ENCODE measurements at places on chromosomes 5 and 9.

DNA sequence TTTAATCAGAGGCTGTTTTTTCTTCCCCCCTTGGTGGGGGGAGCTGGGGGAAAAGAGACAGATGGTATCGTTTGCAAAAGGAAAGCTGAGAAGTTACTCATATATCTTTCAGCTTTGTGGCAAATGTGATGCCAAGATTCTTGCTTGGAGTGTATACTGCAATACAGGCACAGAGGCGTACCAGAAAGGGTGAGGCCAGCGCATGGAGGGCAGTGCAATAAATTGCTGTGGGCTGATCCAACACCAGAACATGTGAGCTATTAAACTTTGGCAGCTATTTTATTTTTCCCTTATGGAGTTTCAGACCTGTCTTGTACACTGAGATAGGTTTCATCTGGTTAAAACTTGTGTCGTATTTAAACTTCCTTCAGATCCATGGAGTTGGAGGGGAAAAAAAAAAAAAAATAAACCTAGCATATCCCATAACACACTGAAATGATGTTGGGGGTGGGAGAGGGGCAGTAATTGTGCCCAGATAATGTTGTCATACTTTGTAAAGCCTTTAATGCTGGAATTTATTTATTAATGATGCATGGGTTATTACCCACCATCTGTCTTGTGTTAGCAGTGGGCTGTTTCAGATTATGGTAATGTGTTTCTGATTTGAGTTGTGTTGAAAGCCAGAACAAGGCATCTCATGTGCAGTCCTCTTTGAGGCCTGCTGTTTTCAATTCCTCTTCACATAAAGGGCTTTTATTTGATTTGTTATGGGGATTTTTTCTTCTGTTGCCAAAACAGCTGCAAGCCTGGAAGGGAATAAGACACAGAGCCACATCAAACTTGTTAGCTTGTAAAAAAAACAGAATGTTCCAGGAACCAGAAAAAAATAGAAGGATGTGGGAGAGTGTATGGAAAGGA, 891.3 kb downstream of the TLE1 start:
- peak; percentile 78 for DNase-seq

DNA sequence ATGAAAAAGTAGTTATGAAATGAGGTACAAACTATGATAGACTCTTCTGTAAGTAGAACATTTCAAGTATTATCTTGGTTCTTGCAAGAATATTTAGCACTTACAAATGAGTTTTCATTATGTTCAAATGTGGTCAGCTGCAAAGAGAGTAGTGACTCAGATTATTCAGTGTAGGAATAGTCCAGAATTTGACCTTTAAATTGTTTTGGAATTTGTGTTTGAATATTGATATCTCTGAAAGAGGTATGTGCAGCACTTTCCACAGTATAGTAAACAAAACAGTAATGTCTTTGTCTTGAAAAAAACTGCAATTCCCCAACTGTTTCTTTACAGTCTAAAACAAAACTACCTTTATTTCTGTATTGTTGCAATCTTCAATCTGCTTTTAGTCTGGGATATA, 56.1 kb downstream of the WDR70 start:
- no peak for DNase-seq

DNA sequence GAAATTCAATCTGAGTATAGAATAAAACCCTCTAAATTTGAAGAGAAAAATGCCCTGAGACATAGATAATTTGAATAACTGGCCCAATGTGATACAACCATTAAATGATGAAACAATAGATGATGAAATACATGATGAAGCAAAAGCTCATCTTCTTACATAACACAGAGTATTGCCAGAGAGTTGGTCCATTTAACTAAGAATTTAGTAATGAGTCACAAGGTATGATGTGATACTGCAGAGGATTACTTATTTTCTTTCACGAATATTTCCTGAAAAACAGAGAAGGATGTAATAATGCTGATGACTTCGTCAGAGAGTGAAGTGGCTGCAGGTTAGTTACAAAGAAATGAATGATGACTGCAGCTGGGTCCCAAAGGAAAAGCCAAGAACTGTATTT, 379.3 kb downstream of the CDH12 start:
- DNase-seq: no peak

- DNase-seq: no peak
These were observed 123.4 kb downstream of the GDNF start for GRCh38 chr5:37716405-37716804.

DNA sequence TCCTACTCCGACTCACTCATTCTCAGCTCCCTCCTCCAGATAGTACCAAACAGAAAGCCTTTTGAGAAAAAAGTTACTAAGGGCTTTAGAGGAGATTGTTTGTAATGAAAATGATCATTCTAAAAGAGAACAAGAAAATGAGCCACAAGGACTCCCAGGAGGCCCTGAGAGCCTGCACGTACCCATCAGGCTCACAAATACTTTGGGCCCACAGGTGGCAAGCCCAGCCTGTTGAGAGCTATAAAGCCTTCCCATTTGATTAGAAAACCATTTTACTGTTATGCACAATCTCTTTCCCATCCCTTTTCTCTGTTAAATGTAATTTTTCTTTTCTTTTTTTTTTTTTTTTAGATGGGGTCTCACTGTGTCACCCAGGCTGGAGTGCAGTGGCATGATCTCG, 136.1 kb downstream of the LHFPL2 start:
- DNase-seq: no peak

DNA sequence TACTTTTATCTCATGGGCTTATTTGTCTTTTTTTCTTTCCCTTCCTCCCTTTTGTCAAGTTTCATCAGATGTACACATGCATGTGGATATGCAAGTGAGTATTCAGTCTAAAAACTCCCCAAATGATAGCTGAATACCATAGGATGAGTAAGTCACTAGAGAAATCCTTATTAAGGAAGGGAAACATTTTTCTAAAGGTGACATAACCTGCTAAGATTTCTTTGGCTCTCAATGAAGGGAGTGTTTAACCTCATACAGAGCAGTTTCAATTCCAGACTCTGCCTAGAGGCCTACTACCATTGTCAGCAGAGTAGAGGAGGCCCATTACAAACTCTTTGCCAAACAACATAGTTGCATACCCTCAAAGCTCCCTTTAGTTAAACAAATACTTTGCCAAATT, 192.4 kb downstream of the ARHGEF28 start:
- no peak for DNase-seq

DNA sequence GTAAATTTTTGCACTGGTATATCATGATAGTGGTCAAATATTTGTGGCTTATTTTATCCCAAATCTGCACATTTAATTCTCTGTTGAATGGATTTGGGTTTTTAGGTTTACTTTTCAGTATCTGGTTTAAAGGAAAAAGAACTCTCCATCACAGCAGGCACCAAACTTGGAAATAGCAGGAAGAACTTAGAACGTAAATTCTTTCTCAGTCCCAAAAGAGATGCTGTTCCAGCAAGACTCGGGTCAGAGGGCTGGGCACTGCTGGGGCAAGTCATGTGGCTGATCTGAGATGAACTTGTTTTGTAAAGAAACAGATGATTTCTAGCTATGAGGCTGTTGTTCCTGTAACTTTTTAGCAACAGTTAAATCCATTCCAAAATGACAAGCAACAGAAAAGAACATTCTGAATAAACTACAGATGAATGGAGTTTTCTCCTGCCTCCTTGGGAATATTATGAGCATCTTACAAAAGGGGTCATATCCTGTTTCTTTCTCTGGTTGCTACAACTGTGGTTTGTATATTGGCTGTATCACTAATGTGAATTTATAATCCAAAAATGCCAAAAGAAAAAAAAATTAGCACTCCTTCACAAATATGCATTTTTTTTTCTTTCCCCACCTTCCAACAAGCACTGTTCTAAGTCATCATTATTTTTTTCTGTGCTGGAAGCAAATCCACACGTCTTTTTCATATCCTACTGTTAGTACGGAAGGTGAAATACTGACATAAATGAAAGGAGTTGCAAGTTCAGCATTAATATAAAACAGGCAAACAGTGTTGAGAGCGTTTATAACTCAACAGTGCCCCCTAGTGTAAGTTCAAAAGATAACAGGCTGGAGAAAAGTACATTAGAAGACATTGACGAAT, 31.1 kb downstream of the OR2K2 start:
- peak; percentile 81 for DNase-seq

DNA sequence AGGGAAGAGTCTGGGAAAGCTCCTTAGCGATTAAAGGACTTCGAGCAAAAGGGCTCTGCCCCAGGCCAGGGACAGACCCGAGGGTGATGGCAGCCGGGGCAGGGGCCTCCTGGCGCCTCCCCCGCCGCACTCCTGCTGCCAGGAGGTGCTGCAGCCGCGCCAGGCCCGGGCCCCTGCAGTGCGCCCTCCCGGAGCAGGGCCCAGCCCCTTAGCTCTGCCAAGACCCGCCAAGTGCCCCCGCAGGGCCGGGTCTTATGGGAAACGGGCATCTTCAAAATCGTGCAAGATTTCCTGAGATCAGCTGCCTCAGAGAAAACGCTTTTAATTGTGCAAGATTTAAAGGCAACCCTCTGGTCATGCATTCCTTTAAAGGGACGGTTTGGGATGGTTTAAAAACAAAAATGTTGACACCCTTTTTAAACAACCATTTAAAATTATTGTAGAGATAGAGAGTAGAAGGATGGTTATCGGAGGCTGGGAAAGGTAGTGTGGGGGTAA, 52.4 kb downstream of the CDC14B start:
- peak; percentile 68 for DNase-seq

- DNase-seq: no peak
These were observed 212.0 kb downstream of the DMRT2 start for GRCh38 chr9:1261879-1262766.

DNA sequence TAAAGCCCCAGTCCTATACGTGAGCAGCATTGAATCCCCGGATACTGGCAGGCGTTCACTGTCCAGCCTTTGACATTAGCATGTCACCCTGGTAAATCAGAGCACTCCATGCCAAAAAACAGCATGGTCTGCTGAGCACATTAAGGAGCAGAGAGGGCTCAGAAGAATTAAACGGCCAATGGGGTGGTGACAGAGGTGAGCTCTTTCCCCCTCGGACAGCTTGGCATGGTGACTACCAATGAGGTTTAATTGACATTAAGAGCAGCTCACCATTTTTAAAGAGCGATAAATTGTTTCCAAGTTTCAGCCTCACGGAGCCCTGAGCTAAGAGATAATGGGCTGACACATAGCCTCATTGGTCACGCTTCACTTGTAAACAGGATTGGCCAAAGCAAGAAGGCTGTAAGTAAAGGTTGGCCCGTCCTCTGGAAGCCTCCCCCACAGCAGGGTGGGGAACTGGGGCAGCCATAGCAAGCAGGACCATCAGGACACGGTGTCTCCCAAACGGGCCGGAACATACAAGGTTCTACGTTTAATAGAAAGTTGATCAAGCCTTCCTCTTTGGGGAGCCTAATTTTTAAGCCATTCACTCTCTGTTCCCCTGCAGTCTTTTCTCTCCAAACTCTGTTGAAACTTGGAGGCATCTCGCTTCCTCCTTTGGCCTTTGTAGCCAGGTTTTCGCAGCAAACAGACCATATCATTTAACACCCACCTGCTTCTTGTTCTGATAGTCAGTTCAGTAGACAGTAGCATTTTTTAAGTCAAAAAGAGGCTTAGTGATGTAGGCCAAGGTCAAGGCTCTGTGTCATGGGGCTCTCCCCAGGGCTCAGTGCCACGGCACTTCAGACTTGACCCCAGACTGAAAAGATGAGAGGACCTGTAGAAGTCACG, 25.9 kb downstream of the QRFP start:
- DNase-seq: no peak

DNA sequence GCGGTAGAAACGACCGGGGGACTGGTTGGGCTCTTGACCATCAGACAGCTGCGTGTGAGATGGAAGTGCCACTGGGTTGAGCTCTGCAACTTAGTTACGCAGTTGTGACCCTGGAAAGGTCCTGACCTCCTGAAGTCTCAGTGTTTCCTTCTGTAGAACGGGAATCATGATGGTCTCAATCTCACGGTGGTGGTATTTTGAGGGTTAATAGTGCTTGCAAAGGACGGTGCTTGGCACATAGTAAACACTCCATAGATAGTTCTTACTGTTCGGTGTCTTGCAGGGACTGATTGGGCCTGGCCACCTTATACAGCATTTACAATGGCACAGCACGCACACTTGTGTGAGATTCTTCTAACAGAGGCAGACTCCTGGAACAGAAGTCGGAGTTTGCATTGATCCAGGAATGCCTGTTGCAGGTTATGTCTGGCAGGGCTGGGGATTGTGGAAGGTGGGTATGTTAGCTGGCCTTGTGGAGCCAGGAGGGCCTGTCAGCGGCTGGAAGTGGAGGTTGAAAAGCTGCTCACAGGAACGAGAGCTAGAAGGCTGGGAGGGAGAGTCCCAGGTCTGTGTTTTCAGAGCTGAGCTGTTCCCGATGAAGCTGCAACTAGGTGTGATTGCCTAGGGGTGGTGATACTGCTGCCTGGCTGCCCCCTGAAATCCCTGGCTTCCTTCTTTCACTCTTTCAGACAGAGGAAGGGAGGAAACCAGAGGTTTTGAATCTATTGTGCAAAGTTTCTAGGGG, 962 bp upstream of the TXN start:
- no peak for DNase-seq

DNA sequence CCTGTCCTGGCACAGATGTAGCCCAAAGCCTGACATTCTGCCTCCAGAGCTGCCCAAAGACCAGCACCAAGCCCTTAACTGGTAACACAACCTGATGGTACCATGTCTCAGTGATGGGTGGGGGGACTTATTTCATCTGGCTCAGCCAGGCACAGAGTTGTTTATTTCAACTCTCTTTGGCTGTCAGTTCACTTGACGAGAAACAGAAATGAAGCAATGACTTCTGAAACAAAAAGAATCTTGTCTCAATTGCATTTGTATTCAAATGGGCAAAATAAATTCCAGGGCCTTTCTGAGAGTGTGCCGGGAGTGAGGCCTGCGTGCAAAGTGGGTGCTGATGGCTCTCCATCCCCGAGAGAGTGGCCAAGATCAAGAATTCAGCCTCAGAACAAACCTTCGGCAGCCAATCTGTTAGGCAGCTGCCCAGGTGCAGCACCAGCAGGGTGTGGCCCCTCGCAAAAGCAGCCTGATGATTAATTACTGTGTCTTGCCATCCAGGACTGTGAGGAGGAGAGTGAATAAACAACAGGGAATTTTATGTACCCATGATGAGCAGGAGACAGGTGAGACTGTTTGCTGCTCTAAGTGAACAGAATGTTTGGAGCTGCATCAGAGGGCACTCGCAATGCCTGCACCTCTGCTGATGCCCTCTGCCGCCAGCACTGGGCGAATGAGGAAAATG, 238.0 kb downstream of the HSPA4 start:
- no peak for DNase-seq

DNA sequence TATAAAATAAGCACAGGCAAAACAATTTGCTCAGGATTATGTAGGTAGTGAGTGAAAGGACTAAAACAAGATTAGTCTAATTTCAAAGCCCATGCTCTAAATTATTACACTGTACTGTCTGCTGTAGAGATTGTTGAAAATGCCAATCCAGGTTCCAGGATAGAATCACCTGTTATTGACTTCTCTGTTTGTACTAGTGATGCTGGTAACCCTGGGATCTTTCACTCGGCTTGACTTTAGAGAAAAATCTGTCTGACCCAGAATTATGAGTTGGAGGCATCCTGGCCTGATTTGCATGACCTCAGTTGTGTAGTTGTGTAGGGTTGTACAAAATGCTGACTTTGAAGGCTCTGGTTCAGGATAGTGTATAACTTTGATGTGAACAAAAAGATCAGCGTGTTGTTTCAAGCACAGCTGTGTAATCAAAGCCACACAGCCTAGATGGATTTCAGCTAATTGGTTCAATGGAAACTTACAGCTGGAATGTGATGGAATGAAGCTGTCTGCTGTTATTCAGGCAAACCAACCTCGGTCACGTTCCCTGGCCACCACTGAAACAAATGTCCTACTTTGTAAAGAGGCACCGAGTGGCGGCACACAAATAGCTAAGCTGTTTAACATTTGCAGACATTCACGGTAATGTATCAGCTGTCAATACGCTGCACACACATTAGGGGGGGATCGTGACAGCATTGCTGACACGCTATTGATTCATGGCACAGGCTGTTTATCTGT, 340.3 kb downstream of the KCTD16 start:
- DNase-seq: no peak

Measured in suprapubic skin (tissue), 4 donors.